Tongue (tissue), 3 donors: ENCODE measurements at places on chromosomes 6 and 20.
A peak's percentile ranks its signal among the peaks of the same experiment; 100 is the strongest.

- no peak for DNase-seq
Measured at GRCh38 chr6:167849846-167850459, 23.2 kb downstream of the AFDN start.

GRCh38 chr6:18160911-18161310 lies 5.7 kb downstream of the KDM1B start:
- DNase-seq = peak; percentile 50

GRCh38 chr6:1396952-1397868 lies 7.8 kb downstream of the FOXF2 start:
- DNase-seq = peak; percentile 94

DNA sequence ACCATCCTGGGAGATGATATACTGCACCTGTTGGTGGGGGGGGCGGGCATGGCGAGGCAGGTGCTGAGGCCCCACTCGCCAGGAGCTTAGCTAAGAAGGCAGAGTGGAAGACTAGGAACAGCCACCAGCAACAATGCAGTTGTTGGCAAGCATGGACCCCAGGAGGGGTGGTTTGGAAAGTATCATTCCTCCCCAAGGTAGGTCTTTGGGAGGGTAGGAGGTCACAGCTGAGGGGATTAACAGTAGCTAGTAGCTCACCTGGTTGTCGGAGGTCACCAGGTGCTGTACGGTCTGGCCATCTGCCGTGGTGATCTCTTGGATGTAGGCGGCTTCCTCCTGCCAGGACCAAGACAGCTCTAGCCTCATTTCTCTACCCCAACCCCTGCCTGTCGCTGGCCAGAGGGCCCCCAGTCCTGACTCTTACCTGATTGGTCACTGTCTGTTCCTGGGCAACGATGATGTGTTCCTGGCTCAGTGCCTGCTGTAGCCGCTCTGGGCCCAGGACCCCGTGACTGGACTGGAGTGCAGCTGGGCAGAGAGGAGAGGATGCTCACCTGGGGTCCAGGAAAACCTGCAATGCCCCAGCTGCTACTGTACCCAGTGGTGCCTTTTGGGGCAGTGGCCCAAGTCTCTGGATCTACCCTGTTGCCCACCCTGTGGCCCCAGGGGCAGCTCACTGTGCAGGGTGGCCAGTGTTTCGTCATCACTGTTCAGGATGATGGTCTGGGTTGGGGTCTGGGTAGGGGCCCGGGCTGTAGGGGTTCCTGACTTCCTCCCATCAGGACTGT lies 15.3 kb downstream of the PCIF1 start:
- no peak for DNase-seq

GRCh38 chr6:17881085-17881858 lies 106.2 kb downstream of the KIF13A start:
- no peak for DNase-seq

DNA sequence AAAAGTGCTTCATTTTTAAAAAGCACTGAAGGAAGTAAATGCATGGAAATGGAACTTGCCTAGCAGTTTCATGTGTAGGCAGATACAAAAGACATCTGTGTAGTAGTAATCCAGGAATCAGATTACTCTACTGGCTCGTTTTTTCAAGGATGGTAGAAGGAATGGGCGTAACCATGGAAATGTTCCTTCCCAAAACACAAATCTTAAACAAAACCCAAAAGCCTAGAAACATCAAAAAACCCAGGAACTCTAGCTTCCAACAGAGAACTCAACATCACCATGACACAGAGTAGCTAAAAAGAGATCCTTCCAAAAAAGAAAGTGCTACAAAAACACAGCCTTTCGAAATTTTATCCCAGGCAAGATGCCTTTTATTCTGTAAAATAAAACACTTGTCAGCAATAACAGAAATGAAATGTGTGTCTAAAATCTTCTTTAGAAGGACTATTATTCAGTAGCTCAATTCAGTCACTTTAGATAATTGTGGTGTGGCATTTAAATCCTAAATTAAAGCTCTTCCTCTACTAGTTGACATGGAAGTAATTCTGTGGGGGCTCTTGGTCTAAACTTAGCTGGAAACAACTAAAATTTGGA lies 81.7 kb downstream of the FAM217A start:
- DNase-seq = peak; percentile 92

GRCh38 chr6:138415125-138415524 lies 11.1 kb downstream of the HEBP2 start:
- DNase-seq = no peak

DNA sequence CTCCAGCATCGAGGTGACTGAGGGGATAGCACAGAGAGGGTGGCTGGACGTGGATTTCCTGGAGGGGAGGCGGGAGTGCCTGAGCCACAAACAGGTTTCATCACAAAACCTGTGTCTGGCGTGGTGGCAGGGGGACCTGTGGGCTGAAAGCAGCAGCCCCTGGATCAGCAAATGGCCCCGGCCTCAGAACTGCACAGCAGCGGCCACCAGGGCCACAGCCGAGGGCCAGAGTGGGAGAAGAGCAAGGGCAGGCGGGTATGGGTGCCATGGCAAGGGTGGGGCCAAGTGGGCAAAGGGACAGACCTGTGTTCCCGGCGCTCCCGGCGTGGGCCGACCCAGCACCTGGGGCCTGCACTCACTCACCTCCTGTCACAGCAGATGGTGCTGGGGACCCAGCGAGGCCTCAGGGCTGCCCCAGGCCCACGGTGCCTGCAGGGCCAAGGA lies 19.0 kb downstream of the NTSR1 start:
- no peak for DNase-seq

DNA sequence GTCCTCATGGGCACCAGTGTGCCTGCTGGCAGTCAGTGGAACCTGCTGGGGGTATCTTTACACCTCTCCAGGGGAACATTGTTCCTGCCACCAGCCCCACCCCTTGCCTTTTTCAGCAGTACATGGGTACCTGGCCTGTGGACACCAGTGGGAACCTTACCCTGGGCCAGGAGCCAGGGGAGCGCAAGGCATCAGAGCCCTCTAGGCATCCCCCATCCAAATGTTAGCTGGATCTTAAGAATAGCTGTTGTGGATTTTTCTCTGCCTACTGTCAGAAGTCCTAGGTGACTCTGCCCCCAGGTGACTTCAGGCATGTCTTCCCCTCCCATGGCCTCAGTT lies 38.8 kb upstream of the ID1 start:
- DNase-seq = no peak

DNA sequence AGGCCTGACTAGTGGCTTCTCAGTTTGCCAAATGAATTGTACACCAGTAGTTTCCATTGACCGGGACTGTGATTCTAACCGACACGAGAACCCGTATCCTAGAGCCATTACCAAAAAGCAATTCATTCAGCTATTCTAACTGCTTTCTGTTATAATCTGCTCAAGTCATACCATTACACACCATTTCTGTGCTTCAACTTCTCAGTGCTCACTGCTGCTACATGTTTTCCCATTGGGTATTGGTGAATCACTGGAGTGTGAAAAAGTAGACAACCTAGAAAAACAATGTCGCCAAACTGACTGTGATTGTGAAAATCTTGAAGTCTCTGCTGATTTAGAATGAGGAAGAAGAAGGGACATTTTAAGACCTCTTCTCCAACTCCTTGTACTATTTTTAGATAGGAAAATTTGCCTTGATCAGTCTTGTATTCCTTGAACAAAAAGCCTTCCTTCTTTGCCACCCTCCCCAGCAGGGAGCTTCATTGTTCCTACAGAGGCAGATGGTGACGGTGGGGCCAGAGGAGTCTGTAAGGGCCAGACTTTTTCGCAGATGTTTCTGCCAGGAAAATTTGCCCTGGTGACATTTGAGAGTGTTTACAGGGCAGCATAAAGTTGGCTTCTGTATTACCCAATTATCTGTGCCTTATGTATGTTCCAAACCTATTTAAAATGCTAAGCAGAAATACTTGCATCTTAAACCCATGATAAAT lies 31.7 kb upstream of the MAP3K4 start:
- peak; percentile 74 for DNase-seq

GRCh38 chr6:41488433-41489119 lies 57.6 kb upstream of the FOXP4 start:
- peak; percentile 74 for DNase-seq

GRCh38 chr6:24985323-24985722 lies 49.6 kb upstream of the RIPOR2 start:
- peak; percentile 55 for DNase-seq

GRCh38 chr6:29834564-29835436 lies 7.2 kb downstream of the HLA-G start:
- peak; percentile 11 for DNase-seq

- DNase-seq = peak; percentile 49
Measured at GRCh38 chr20:53592992-53593465, 610 bp downstream of the ZNF217 start.

GRCh38 chr6:26223650-26224546 lies 136.7 kb downstream of the HFE start:
- peak; percentile 97 for DNase-seq

- DNase-seq = no peak
Measured at GRCh38 chr20:38855356-38855755, 49.9 kb downstream of the PPP1R16B start.

DNA sequence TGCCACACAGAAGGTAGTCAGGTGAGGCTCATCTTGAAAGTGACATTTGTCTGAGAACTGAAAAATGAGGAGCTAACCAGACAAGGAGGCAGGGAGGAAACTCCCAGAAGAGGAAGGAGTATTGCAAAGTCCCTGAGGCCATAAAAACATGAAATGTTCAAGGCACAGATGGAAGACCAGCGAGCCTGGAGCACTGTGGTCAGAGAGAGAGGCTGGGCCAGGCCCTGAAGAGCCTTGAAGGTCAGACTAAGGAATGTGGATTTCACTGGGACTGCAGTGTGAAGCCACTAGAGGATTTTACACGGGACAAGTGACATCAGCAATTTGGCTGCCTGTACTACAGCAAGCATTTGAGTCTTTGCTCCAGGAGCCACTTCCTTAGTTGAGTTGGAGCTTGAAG lies 21.1 kb upstream of the TMEM181 start:
- DNase-seq = no peak

- peak; percentile 20 for DNase-seq
Measured at GRCh38 chr6:18997375-18997826, 610.3 kb downstream of the RNF144B start.

- DNase-seq = peak; percentile 64
Measured at GRCh38 chr20:22403022-22403631, 181.2 kb downstream of the FOXA2 start.

- peak; percentile 24 for DNase-seq
Measured at GRCh38 chr6:89950879-89951391, 56.7 kb downstream of the GJA10 start.

DNA sequence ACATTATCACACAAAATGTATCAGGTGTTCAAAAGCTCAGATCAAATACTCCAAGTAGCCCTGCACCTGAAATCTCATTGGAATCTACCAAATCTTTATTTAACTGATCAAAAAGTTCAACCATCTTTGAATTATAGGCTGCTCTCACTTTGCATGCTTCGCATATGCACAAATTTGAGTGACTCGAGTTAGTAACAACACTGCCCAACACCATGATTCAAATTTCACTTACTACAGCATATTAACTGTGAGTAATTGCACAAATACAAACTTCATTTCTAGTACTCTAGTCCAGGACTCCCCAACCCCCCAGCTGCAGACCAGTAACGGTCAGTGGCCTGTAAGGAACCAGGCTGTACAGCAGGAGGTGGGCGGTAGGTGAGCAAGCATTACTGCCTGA lies 51.1 kb downstream of the WASF1 start:
- no peak for DNase-seq

DNA sequence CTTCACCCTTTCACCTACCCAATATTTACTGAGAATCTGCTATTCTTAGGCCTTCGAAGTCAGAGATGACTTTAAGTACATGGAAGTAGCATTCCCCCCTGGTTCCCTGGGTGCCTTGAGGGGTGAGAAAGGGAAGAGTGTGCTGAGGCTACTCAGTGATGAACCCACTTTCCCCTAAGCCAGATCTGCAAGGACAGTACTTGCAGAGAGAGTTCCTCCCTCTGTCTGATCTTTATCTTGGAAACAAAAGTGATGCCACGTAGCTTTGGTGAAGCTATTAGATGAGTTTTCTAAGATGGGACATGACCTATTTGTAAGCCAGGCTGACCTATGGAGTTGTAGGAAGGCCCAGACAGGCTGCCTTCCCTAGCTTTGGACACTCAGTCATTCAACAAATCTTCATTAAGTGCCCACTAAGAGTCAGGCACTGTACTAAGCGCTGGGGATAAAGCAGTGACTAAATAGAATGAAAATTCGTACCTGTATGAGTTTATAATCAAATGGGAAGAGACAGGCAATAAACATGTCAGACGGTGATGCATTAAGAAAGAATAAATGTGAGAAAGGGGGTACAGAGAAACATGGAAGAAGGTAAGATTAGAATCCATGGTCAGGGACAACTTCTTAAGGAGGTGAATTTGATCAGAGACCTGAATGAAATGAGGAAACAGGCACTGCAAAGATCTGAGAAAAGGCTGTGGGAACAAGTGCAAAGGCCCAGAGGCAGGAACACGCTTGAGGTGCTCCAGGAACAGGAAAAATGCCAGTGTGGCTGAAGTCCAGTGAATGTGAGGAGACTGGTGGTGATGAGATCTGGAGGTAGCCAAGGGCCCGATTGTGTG lies 42.2 kb downstream of the BCL2L1 start:
- no peak for DNase-seq

DNA sequence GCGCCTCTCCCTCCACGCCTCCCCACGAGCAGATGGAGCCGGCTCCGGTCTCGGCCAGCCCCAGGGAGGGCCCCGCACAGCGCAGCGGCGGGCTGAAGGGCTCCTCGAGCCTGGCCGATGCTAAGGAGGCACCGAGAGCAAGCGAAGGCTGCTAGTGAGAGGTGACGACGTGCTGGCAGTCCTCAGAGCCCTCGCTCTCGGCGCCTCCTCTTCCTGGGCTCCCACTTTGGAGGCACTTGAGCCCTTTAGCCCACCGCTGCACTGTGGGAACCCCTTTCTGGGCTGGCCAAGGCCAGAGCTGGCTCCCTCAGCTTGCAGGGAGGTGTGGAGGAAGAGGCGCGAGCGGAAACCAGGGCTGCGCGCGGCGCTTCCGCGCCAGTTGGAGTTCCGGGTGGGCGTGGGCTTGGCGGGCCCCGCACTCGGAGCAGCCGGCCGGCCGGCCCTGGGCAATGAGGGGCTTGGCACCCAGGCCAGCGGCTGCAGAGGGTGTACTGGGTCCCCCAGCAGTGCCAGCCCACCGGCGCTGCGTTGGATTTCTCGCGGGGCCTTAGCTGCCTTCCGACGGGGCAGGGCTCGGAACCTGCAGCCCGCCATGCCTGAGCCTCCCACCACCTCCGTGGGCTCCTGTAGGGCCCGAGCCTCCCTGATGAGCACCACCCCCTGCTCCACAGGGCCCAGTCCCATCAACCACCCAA lies 2.5 kb upstream of the TMEM14C start:
- peak; percentile 58 for DNase-seq

DNA sequence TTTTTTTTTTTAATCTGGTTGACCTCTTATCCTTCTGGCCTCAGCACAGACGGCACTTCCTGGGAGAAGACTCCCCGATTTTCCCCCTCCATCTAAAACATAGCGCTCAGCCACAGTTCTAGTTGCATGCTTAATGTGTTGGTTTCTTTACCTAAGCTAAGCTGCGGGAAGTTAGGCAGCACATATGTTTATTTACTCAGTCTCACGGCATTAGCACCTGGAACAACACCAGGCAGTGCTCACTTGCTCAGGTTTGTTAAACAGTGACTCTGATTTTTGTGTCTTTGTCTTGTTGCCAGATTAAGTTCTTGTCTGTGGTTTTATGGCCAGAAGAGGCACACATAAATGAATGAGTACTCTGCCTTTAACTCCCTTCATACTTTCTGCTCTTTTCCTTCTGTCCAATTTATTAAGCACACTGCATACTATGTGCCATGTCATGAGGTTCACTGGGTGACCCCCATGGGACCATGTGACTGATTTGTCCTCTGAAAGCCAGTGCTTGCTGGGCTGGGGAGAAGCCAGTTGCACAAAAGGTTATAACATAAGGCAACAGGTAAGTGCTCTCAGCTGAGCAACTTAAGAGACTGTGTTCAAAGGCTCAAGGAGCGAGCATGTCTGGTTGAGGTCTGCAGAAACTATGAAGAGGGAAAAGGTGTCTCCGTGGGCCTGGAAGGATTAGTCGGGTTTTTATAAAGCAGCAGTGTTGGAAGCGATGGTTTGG lies 93.6 kb downstream of the RPP40 start:
- peak; percentile 50 for DNase-seq
